LHCN-M2 (cell line): ENCODE measurements at places on chromosomes 5 and 9.

GRCh38 chr5:143677403-143677802, 134.6 kb upstream of the HMHB1 start:
- no peak for DNase-seq

DNA sequence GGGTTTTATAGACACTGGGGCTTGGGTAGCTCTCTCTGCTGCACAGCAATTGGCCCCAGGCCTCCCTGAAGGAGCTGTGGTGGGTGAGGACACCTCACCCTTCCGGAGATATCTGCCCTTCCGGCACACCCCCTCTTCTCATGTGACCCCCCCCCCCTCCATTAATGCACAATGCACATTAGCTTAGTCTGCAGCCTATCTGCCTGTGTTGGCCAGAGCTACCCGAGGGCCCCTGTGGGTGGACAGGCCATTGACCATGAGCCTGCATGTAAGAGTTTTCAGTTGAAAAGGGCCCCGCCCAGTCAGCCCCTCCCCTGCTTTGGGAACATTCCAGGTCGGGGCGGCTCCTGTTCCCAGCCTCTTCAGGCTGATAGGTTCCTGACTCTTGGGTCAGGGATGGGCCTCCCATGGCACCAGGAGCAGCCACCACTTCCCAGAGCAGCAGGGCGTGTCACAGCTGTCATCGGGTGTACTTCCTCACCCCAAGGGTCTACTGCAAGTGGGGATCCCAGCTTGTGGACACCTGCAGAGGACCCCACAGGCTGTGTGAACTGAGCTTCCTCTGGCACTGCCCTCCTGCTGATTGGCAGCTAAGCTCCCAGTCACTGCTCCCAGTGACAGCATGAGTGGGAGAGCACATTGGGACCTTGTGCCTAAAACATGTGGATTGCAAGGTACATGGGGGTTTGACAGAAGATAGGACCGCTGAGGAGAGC, 17.8 kb downstream of the PHF2 start:
- no peak for DNase-seq

DNA sequence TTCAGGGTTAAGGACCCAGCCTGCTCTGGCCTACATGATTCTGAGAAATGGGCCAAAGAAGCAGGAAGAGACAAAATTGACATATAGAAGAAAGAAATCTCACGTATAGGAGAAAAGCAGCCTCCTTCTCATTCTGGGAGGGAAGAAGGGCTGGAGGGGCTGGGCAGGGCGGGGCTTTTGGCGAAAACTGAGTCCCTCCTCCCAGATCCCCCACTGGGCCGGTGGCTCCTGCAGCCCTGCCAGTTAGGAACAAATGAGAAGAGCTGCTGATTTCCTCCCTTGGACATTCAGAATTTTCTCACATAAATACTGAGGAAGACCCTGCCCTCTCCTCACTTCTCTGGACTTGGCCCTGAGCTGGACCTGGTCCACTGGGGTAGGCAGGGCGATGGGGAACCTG, at the start of gene WNT8A:
Gene WNT8A, plus strand, starts transcription at position 332 of the 400 bp plus-strand sequence. CDS start 95 bp downstream, outside the sequence.
- no peak for DNase-seq

GRCh38 chr5:123673107-123673506, 161.1 kb downstream of the CSNK1G3 start:
- DNase-seq = peak; percentile 72

DNA sequence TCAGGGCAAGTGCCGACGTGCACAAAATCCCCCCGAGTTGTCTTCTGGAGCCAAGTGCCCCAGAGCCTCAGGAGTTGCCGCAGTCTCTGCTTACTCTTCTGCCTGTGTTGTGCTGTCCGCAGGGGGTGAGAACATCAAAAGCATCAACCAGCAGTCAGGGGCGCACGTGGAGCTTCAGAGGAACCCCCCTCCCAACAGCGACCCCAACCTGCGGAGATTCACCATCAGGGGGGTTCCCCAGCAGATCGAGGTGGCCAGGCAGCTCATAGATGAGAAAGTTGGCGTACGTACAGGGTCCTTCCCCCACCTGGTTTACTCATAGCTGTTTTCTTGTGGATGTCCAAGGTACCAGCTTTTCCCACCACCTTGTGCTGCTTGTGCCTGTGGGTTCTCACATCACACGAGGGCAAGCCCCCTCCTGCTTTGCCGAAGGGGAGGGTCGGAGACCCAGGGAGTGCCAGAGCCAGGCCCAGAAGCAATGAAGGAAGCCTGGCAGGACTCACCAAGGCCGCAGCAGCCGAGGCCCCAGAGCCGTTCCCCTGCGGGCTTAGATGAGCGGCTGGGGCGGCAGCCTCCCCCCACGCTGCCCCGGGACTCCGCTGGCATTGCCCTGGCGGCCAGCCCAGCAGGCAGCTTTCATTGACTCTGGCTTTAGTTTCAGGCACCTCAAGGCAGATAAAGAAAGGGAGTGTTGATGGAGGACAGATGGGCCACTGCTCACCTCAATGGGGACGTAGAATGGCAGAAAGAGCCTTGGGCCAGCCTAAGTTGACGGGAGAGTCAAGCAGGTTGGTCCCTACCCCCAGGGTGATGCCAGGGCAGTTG, 33.7 kb upstream of the PRDM12 start:
- DNase-seq = no peak

DNA sequence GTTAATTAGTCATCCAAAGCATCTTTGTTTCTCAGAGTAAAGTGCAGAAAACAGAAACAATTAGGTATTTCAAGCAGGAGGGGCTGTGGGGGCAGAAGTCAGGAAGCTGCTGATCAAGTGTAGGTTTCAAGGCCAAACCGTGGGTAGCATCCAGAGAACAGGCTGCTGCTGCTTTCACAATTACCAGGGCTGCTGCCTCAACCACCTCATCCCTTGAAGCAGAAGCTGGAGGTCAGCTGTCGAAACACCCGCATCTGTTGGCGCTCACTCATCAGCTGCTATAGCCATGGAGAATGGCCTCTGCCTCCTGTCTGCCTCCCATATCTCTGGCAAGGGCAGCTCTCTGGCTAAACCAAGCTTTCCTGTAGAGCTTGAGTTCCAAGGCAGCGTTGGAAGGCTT, 122.9 kb upstream of the OSMR start:
- DNase-seq = peak; percentile 70

DNA sequence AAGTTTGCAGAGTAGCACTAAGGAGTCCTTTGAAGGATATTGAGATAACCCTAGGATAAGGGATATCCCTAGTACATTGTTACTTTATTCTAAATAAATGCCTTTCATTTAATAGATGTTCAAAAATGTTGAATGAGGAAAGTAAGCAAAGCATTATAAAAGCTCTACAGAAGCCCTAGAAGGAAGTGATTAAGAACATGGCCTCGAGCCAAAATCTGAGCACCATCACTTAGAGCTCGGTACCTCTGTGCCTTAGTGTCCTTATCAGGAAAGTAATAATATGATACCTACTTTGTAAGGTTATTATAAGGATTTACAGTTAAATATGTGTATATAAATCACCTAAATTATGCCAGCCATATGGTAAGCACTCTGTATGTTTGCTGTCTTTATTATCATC, 242.6 kb downstream of the KIAA0825 start:
- DNase-seq = peak; percentile 13
